ENCODE measurements at places on chromosomes 4 and X. TPM values are rescaled to one million over a fixed set of nuclear protein-coding genes. Genes with fewer than 3 reads are reported as not detected.
A peak's percentile ranks its signal among the peaks of the same experiment; 100 is the strongest.

GRCh38 chrX:1389993-1390285 is 2.0 kb downstream of the SLC25A6 start:
- H3K27ac ChIP-seq = no peak overlapping the region
- H3K4me3 ChIP-seq = no peak overlapping the region
- DNase-seq = no peak
- peaks cover 16% of the 10 kb centered on the region for H3K4me1 ChIP-seq

GRCh38 chr4:680928-681645 is 6.7 kb downstream of the MYL5 start:
- peak overlapping the region; percentile 35 for H3K4me3 ChIP-seq
- no peak overlapping the region for H3K27ac ChIP-seq
- H3K4me1 ChIP-seq = no peaks in the 10 kb centered on the region

Gene SHISA3
- total RNA-seq = 0.71 TPM

Gene F8A3
- total RNA-seq = 17.3 TPM

Gene PLXNB3
- total RNA-seq = 5.0 TPM

Gene SYNPO2
- 66.7 TPM for total RNA-seq

Gene SFRP2
- total RNA-seq = not detected

Data from ovary (tissue), 10 donors.